Stimulated activated CD4-positive, alpha-beta T cell treated with anti-CD3 and anti-CD28 coated beads, Interleukin-15, amount 100 ng/mL, for 48 hours (primary cell): ENCODE measurements at places on chromosomes 4 and X.

DNA sequence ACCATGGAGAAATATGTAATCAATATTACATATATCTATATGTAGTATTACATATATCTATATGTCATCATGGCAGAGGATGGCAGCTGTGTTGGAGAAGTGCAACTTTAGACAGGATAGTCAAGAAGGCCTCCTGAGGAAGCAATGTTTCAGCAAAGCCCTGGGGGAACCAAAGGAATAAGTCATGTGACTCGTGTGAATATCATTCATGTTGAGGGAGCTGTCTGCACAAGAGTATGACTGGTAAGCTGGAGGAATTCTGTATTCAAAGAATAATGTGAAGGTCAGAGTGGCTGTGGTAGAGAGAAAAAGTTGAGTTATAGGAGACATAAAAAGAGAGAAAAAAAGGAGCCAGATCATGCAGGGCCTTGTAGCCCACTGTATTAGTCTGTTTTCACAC lies 92.9 kb upstream of the EDNRA start:
- DNase-seq, result no peak

DNA sequence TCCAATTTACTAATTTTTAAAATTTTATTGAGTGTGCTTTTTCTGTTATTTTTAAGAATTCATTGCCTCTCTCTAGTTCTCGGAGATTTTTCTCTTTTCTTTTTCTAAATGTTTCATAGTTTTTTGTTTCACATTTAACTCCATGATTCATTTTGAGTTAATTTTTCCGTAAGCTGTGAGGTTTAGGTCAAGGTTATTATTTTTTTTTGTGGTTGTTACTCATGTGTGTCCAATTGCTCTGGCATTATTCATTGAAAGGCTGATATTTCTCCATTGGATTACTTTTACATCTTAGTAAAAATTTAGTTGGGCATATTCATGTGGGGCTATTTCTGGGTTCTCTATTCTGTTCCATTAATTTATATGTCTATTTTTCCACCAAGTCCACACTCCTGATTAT lies 220.8 kb downstream of the MID1IP1 start:
- no peak for DNase-seq

DNA sequence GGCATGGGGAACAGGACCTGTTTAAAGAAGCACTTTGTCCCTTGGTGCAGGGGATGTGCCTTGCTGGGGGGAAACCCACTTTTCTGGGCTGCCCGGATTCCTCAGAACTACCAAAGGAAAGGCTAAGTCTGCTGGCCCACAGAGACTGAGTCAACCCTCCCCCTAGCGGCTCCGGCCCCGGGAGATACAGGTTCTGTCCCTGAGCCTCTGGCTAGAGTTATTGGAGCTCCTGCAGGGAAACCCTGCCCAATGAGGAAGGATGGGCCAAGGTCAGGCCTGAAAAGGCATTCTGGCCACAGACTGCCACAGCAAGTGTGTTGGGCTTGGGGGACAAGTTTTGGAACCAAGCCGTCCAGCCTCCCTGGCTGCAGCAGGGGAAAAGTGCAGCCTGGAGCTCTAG lies 490.9 kb upstream of the ACTRT1 start:
- DNase-seq, result no peak

GRCh38 chrX:71216485-71216884 lies 6.5 kb upstream of the GJB1 start:
- DNase-seq, result no peak

GRCh38 chr4:85826060-85826678 lies 351.2 kb downstream of the ARHGAP24 start:
- DNase-seq, result no peak

GRCh38 chr4:121684561-121684960 lies 12.2 kb downstream of the ANXA5 start:
- DNase-seq, result no peak

DNA sequence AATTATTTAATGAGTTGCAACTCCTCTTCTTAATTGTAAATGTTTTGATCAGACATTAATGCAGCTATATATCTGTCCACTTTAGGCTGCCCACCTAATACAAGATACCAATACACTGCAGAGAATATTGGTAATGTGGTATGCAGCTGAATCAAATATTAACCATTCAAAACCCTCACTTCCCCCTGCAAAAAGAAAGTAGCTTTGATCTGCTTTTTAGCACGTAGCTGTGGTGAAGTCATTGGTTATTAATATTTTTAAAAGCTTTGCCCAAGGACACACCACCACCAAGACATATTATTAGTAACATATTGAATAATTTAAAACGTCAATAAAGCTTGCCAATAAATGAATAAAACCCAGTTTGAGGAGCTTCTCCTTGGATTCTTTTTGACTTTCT lies 28.6 kb upstream of the CYP2U1 start:
- no peak for DNase-seq

GRCh38 chrX:134747006-134747405 lies 88.7 kb upstream of the PLAC1 start:
- no peak for DNase-seq

DNA sequence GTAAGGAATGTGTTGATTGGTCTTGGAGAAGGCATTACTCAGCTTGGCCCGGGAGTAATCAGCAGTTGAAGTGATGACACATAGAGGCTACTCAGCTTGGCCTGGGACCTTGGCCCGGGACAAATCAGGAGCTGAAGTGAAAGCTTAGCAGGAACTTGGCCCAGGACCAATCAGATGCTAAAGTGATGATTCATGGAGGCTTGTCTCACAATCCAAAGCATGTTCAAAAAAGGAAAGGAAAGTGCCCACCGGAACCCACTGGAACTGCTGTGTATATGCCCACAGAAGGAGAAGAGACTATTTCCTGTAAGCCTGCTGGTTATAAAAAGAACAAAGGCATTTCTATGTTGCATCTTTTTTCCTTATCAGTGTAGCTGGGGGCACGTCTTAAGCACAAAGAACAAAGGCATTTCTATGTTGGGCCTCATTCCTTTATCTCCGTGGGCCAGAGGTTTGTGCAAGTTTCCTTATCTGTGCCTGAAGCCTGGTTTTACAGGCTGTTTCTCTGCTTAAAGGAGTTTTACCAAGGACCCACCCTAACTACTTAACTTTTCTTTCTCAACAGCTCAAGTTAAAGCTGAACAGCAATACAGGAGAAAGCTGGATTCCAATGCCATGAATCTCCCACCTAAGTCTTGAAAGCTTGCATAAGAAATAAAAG lies 1176.7 kb downstream of the NLGN4X start:
- DNase-seq, result no peak

DNA sequence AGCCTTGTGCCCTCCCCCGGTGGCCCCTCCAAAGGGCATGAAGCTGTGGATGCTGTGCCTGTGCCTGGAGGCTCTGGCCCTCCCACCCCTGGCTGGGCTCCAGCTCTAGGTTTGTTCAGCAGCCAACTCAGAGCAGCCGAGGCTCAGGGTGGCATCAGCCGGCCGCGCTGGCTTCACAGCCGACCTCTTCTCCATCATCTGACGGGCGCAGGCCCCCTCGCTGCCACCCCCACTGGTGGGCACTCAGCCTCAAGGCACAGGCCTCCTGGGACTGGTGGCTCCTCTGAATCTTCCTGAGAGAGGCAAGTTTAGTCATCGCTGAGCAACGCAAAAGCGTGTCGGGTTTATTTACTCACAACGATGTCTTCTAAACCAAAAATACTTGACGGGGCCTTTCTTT lies 46.0 kb downstream of the PCGF3 start:
- DNase-seq, result no peak

DNA sequence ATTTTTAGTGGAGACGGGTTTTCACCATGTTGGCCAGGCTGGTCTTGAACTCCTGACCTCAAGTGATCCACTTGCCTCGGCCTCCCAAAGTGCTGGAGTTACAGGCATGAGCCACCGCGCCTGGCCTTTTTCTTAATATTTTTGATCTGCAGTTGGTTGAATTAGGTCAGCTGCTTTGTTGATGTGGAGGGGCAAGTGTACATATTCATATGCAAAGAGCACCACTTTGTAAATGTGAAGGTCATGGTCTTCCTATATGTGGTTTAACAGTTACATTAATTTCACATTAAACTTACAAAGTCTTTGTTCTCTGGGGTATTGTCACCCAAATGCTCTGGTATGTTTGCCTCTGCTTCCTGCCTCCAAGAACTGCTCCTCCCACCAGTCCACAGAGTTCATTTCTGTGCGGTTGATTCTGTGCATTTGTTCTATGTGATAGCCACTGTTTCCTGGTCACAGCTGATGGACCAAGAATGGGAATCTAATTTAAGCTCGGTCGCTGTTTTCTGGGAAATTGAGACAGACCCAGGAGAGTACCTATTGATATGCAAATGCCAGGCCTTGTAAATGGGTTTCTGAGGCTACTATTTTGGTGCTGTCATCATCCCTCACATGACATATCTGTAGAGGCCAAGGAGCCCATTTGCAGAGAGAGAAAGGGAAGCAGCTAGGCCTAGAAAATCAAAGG lies 26.9 kb upstream of the HPSE start:
- no peak for DNase-seq

- DNase-seq, result no peak
Measured at GRCh38 chrX:86171366-86171765, 23.1 kb downstream of the DACH2 start.

- no peak for DNase-seq
Measured at GRCh38 chr4:72094059-72094797, 62.4 kb downstream of the NPFFR2 start.

DNA sequence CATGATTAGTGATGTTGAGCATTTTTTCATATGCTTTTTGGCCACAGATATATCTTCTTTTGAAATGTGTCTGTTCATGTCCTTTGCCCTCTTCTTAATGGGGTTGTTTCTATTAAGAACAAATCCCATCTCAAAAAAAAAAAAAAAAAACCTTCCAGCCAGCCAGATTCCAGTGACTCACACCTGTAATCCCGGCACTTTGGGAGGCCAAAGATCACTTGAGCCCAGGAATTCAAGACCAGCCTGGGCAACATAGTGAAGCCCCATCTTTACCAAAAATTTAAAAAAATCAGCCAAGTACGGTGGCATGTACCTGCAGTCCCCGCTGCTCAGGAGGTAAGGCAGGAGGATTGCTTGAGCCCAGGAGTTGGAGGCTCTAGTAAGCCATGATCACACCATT lies 5.1 kb downstream of the RAB33B start:
- no peak for DNase-seq

DNA sequence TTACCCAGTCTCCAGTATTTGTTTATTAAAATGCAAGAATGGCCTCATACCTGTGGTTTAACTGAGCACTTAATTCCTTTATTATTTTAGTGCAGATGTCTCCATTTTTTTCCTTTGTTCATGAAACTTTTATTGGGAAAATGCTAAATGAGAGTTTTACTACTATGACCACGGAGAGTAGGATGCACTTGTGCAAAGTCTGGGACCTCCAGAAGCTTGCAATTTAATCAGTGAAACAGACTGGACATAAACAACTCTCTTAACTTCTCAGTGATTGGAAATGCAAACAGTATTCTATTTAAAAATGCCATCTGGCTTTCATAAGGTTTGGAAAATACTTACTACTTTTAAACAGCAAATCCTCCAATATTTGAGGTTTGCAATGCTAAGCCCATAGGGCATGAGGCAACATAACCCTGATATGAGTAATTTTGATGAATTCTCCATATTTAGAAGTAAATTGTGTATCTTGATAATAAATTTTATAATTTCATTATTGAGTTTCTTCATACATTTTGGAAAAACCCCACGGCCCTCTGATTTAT lies 718.7 kb upstream of the MAGEB2 start:
- no peak for DNase-seq

DNA sequence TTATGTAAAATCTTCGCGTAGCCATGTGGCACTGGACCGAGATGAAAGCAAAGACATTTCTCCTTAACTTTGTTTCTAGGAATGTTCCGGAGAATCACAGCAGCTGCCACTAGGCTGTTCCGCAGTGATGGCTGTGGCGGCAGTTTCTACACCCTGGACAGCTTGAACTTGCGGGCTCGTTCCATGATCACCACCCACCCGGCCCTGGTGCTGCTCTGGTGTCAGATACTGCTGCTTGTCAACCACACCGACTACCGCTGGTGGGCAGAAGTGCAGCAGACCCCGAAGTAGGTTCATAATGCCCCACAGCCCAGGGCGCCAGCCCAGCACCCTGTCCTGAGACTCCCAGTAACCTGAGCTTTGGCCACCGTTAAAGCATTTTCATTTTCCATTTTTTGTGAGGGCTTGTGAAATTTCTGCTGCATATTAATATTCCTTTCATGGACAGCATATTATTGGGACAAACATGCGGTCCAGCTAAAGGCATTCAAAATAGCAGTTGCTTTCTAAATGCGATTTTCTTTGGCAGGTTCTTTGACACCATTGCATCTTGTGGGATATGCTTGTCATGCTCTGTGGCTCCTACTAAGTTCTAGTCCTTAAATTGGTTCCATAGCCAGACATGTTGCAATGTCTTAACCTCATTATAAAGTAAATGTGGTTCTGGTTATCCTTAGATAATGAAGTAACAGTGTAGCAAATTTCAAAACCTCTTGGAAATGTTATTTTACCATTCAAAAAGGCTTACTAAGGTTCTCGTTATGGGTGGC lies 49.1 kb upstream of the MSANTD1 start:
- DNase-seq, result no peak

GRCh38 chr4:16199093-16199492 lies 27.2 kb downstream of the TAPT1 start:
- DNase-seq, result no peak

DNA sequence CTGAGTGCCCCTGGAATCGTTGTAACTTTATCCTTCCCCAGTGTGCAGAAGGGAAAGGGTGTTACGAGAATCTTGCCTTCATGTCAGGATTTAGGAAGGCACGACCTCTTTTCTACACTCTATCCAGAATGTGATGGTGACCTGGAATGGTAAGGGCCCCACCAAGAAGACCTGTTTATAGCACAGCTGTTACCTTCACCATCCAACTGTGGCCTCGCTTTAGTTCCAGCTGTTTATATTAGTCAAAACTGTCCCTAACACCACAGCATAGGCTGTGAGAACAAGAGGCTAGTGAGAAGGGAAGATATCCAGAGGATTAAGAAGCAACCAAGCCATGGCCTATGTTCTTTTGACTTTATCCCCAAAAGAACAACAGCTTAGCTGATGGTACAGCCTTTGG lies 28.0 kb downstream of the ARX start:
- no peak for DNase-seq

DNA sequence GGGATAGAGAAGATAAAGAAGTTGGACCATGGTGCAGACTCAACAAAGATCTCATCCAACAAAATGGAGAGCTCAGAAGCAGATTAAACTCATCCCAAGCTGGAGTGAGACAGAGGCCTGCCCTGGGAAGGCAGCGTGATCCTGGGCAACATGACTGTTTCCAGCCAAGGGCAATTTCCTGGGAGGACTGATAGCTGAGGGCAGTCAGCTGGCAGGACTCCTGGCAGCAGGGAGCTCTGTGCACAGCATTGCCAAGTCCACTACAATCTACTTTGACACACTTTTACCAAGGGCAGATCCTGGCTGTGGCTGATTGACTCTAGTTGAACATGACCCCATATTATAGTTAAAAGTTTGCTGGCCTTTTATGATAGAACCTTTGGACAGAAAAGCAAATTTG lies 357.3 kb upstream of the RASGEF1B start:
- DNase-seq, result no peak

DNA sequence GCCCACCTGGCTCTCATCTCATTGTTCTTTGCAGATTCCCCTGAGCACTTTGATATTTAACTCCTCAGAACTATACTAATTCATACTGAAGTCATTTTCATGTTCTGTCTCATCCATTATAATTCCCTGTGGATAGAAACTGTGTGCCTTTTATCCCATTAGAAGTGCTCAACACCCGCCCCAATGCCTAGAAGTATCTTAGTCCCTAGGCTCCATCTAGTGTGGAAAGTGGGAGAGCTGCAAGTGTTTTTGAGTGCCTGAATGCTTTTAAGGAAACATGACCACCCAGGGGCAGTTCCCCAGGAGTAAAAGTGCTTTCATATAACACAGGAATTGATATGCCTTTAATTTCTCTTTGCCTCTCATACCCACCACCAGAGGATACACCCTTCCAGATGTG lies 117.0 kb downstream of the CHRDL1 start:
- DNase-seq, result no peak
